ENCODE measurements at places on chromosomes 16 and 17. TPM values are rescaled to one million over a fixed set of nuclear protein-coding genes. Genes with fewer than 3 reads are reported as not detected.

The DRC7 gene
- total RNA-seq = 0.23 TPM

The HS3ST3B1 gene
- 1.2 TPM for total RNA-seq

The CCL3 gene
- total RNA-seq = not detected

The CCDC57 gene
- 27.1 TPM for total RNA-seq

The APOH gene
- 4.3 TPM for total RNA-seq

The EFNB3 gene
- 1.4 TPM for total RNA-seq
